ENCODE measurements at places on chromosomes 12 and 14.

DNA sequence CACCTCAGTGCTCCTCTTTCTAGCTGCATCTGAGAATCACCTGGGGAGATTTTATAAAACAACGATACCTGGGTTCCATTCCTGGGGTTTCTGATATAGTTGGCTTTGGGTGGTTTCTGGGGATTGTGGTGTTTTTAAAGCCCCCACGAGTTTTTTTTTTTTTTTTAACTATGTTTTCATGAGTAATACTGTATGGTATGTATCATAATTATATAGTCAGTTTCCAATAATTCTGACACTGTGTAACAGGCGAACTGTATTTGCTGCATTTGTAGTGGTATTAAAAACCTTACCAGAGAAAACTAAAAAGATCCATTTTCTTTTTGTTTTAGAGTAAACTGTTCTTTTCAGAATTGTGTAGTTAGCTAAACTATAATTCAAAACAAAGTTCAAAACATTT, 84.9 kb downstream of the SRGAP1 start:
- no peak for DNase-seq

DNA sequence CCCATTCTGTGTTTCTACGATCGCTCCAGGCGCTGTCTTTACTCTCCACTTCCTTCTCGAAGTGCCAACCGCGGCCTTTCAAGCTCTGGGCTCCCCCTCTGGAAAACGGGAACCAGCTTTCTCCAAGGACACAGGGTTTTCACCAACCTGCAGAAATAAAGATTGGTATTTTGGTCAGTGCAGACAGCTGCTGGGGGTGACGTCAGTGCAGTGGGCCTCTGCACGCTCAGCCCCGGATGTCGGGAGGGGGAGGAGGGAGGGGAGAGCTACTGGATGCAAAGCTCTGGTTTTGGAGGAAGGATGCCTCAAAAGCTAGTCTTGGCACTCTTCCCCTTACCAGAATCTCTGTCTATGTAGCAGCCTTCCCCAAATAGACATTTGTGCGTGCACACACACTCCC, 19.9 kb downstream of the HRK start:
- no peak for DNase-seq

DNA sequence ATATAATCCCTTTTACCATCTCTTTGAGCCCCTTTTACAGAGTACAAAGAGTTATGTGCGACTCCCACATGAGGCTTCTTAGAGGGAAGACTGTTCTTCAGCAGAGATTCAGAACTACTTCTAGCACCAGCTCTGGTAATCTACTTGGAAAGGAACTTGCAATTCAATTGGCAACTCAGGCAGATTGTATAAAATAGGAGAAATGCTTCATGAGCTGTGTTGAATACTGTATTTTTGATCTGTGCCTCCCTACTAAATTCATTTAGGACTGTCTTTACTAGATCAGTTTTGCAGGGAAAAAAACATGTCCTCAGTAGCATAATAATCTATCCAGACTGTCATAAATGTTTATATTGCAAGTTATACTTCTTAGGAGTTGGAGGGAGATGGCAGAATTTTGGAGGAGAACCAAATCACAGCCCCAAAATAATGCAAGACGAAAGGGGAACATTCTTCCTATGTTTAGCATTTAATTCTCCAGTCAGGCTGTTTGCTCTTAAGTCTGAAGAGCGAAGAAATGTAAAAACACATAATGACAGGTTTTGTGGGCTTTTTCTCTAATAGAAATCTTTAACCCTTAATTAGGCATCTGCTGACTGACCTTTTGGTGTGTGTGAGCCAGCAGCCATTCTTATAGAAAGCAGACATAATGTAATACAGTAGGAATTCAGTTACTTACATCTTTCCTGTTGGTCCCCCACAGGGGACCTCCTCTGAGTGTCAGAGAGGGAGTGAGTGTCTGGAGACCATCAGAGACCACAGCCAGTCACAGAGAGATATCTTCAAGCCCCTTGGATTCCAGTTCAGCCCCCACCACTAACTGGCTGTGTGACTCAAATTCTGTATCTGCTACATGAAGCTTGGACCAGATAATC, 3.9 kb downstream of the ANO4 start:
- DNase-seq, result no peak

- DNase-seq, result peak; percentile 56
These were observed 35.7 kb upstream of the TMEM263 start for GRCh38 chr12:106919910-106920544.

GRCh38 chr12:67710582-67710981, 62.0 kb downstream of the DYRK2 start:
- DNase-seq, result no peak

- DNase-seq, result no peak
These were observed 57.6 kb upstream of the MON2 start for GRCh38 chr12:62409068-62409467.

GRCh38 chr12:113882690-113883089, 83.4 kb downstream of the RBM19 start:
- no peak for DNase-seq

DNA sequence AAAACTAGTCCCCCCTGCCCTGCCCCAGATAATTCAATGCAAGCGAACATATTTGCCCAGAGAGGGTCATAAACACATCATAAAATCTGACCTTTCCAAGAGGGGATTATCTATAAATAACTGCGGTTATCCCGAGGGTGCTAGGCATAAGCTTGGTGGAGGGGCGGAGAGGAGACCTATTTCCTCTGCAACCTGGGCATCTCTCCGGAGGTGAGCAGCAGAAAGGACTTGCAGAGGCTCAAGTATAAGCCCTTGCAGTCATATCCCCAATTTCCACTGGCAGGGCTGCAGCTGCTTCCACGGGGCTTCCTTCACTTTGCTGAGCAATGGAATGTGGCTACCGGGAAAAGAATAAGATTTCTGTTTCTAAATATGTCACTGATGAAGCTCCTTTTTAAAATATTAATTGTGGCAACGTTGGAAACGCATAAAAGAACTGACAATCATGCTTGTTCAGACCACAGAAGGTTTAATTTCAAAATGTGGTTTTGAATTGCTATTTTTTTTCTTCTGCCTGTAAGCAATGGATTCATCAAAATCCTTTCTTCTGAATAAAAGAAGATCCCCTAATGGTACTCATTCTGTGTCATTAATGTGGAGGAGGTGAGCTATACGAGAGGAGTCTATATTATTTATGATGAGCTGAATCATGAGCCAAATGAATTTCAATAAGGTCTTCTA, 268.9 kb upstream of the ATP2B1 start:
- DNase-seq, result no peak

DNA sequence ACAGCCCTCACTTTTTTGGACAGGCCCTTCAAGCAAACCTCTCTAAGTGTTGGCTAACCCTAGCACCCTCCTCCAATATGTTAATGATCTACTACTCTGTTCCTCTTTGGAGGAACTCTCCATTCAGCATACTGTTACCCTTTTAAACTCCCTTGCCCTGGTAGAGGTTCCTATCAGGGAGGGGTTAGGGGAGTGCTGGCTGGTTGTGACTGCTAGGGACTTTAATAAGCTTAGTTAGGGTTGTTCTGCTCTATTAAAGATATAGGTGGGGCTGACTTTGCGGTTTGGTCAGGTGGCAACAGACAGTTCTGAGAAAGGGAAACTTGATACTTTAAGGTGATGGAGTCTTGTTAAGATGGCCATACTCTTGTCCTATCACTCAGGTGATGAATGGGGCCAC, 301.5 kb upstream of the FBXO33 start:
- DNase-seq, result no peak

- no peak for DNase-seq
These were observed 25.7 kb downstream of the TBC1D15 start for GRCh38 chr12:71865166-71865713.

GRCh38 chr14:20247646-20248246, 8.7 kb downstream of the OR11H4 start:
- DNase-seq, result peak; percentile 7
